ENCODE measurements at places on chromosomes 5 and 9.

DNA sequence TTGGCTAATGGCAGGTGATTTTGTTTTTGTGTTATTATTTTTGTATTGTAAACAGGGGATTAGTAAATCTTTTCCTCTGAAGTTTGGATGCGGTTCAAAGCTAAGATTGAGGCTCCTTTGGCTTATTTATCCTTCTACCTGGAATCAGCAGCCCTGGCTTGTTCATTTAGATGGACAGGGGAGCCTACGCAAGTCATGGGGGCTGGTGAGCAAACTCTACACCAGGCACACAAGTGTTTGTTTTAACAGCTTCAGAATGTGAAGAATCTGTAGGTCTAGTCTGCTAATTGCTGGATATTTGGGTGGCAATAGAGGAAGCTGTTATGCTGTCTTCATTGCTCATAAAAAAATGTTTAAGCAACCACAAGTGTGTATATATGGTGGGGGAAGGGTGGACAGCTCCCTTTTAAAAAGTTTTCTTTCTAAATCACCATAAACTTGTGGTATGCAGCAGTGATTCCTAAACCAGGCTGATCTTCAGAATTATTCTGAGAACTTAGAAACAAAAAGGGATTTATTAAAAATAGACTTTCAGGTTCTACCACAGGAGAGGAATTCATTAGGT is 20.7 kb downstream of the ZNF462 start:
- no peak for DNase-seq

- DNase-seq: peak; percentile 28
Observed at GRCh38 chr5:126339215-126339805, 83.9 kb upstream of the GRAMD2B start.

DNA sequence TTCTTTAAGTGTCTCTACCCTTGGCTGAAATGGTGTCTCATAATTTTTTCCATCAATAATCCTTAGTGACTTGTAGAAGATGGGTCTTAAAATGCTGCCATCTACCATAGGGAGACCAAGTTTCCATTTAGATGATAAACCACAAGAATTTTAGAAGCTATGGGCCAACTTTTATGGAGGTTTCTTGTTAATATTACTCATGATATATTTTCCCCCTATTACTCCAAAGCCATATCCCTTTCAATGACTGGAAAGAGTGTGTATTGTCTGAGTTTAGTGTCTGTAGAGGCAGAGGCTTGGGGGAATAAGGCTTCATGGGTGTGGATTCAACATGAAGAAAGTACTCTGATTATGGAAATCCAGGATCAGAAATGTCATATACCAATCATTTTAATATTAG is 507.3 kb upstream of the TNC start:
- no peak for DNase-seq

- no peak for DNase-seq
Observed at GRCh38 chr9:127805620-127806019, 2.9 kb downstream of the FPGS start.

DNA sequence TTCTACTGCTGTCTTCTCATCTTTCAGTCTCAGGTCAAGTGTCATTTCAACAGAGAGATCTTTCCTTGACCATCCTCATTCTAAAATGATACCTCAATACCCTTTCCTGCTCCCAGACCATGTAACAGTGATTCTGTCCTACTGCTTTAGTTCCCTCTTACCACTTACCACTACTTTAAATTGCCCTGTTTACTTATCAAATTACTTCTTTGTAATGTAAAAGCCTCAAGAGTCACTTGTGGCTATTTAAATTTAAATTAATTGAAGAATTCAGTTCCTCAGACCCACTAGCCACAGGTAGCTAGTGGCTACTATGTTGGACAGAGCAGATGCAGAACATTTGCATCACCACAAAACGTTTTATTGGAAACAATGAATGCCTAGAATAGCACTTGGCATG is 217.3 kb downstream of the ADAMTS6 start:
- no peak for DNase-seq

- no peak for DNase-seq
Observed at GRCh38 chr9:84829471-84829870, 159.9 kb downstream of the NTRK2 start.

DNA sequence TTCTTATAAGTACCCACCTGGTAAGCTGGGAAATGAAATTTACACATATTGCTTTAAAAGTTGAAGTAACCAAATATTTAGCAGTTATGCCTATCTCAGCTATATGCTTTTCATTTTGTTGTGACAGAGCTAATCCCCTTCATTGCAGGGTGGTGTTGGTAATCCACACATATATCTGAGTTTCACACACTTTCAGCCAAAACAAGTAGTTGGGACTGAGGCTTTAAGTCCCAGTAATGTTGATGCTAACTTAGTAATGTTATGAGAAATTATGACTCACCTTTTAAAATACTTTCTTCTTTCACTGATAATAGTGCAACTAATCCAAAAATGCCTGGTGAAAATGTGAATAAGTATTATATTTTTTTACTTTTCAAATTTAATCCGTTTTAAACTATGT is 19.2 kb upstream of the RICTOR start:
- no peak for DNase-seq

GRCh38 chr5:109614981-109615380 is 74.7 kb upstream of the MAN2A1 start:
- no peak for DNase-seq
